ENCODE measurements at places on chromosomes 12 and 14.

DNA sequence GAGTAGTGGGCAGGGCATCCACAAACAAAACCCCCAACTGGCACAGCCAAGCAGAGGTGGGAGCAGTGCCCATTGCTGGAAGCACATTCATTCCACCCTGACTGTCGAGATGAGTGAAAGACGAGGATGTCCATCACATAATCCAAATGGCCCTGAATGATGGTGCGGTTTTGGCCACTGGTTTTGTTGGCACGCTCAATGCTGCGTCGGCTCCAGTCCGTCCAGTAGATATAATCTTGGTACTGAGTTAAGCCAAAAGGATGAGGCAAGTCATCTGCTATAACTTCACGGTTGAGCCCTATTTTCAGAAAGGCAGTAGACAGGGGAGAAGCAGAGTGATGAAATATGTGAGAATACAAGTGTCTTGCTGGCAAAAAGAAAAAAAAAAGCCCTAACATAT lies 88.1 kb downstream of the BCL2L14 start:
- DNase-seq = no peak

- DNase-seq = no peak
These were observed 93.0 kb upstream of the TMPO start for GRCh38 chr12:98422359-98422758.

DNA sequence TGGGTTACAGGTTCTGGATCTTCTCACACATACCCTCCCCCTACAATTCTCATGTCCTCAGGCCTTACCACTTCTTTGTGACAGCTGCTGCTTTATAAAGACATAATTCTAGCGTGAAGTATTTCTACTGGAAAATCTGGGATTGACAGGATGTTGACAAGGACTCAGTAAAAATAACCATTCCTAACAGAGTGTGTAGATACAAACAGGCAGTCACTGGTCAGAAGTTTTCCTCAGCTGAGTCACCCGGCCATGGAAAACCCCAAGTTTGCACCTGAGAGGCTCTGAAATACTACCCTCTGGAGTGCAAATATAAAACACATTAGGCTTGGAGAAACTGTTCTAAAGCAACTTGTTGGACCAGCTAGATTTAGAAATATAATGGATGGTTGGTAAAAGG lies 54.4 kb downstream of the SPPL3 start:
- no peak for DNase-seq

DNA sequence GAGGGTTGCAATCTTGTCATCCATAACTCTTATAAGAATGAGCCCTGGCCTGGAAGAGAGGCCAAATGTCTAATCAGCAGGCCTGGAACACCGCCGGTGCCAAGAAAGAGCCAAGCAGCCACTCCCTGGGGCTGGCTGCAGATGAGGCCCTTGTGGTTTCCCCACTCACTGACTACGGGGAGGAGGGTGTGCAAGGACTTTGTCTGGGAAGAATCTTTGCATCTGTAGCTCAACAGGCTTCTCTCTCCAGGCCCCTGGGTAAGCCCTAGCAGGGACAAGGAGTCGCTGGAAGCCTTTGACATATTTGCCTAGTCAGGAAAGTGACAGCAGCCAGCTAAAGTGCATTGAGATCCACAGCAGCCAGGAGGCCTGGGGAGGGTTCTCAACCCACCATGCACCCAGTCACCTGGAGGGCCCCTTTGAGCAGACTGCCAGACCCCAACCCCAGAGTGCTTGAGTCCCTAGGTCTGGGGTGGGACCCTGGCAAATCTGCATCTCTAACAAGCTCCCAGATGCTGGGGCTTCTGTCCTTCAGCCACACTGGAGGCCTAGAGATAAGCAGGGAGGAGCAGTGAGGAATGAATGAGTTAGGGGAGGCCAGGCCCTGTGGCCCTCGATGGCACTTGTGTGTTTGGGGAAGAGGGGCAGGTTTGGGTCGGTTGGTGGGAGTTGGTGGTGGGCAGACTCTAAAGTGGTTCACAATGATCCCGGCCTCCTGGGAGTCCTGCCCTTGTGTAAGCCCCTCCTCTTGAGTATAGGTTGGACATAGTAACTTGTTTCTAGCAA lies 13.9 kb upstream of the LRTM2 start:
- DNase-seq = no peak

DNA sequence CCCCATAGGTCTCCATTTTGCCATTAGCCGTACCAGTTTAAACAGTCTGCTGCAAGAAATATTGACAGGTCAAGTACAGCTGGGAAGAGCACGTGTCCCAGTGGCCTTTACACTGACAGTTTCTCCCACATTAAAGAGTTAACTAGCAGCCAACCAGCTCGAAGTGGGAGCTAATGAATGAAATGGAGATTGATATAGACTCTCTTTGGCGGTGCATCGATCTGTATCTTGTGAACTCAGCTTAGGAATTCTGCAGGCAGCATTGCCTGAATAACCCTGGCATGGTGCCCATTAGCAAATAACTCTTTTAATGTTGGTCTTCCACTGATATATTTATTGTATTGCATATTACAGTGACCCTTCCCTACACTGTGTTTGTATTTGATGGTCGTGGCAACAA lies 319.4 kb downstream of the EGLN3 start:
- DNase-seq = no peak

DNA sequence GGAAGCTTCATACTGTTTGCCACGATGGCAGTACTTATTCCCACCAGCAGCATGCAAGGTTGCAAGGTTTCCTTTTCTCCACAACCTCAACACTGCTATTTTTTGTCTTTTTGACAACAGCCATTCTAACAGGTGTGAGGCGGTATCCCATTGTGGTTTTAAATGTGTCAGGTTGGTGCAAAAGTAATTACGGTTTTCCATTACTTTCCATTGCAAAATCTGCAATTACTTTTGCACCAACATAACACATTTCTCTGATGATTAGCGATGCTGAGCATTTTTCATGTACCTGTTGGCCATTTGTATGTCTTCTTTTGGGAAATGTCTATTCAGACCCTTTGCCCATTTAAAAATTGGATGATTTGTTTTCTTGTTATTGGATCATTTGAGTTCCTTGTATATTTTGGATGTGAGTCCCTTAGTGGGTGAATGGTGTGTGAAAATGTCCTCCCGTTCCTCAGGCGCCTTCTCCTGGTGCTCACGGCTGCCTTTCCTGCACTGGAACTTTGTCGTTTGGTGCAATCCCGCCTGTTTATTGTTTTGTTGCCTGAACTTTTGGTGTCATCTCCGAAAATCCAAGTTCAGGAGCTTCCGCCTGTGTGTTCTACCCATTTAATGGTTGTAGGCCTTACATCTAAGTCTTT lies 213.6 kb downstream of the KIF26A start:
- DNase-seq = no peak

- DNase-seq = no peak
These were observed 123.0 kb downstream of the GLT1D1 start for GRCh38 chr12:128976120-128976738.

DNA sequence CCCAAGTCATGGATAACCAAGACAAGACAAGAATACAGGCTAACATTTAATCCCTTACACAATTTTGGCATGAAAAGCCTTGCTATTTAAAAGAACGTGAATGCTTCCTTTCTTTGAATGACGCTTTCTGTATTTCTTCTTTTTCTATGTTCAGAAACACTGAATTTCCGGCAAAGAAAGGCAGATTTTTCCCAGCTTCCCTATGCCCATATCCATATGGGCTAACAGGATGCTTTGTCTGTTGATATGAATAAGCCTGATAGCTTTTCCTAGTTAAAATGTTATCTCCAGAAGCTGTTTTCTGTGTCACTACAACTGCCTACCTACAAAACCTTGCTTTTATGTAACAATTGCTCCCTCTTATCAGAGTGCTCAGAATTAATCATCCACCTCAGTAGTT lies 38.3 kb upstream of the CACNA2D4 start:
- no peak for DNase-seq

DNA sequence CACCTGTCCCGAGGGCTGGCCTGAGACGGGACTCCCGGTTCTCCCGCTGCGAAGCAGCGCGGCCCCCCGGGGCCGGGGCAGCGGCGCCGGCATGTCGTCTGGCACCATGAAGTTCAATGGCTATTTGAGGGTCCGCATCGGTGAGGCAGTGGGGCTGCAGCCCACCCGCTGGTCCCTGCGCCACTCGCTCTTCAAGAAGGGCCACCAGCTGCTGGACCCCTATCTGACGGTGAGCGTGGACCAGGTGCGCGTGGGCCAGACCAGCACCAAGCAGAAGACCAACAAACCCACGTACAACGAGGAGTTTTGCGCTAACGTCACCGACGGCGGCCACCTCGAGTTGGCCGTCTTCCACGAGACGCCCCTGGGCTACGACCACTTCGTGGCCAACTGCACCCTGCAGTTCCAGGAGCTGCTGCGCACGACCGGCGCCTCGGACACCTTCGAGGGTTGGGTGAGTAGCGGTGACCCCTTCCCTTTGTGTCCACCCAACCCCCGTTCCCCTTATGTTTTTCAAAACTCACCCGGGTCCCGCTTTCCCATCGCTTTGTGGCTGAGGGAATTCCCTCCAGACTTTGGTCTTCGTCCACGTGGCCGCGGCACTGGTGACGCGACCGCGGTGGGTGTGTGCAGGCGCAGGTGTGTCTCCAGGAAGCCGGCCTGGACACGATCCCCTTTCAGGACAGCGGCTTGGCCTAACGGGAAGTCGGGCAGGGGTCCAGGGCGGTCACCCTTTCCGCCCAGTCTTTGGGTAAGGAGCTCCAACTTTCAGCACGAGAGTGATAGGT lies 826 bp downstream of the PRKCH start:
- DNase-seq = no peak

GRCh38 chr14:50835280-50835679 lies 4.3 kb upstream of the NIN start:
- no peak for DNase-seq

DNA sequence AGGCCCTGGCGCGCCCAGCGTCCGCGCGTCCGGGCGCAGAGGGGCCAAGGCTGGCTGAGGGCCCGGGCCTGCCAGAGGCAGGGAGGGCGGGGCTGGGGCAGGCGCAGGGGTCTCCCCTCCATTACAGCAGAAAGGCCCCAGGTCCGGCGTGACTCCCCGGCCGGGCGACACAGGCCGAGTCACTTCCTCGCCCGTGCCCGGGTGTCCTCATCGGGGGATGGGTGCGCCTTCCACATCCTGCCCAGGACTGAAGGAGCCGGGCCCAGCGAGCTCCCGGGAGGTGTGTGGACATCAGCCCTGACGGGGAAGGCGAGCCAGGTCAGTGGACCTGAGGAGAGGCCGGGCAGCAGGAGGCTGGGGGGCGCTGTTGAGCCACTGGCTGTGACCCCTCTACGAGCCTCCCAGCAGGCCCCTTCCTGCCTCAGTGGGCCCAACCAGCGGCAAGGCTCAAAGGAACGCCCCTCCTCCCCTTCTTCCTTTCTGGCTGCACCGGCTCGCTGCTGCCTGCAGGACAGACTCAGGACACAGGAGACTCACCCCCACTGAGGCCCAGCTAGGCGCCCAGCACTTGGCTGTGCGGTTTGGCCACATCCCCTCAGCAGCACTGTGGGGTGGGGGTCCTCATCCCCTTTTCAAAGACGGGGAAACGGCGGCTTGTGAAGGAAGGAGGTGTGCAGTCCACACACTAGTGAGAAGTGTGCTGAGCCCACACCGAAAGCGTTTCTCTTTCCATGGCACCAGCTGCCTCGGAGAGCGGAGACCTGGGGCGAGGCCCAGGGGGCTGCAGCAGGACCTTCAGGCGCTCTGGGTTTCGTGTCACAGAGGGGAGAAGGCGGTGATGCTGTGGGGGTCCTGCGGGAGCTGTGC lies 606 bp downstream of the TNFAIP2 start:
- peak; percentile 43 for DNase-seq

DNA sequence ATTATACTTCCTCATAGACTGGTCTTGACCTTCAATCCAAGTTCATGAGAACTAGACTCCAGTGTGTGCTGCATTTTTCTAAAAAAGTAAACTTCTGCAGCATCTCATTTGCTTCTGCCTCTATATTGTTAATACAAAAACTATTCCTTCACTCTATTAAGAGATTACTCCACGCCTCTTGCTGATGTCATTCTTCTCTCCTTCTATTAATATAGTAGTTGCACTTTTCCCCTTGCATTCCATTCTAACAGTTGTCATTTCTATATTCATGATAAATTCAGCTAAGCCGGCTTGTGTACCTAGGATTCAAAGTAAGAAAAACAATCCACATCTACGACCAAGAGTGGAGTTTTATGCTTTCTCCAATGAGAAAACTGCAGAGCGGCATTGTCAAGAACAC lies 480.4 kb upstream of the NOVA1 start:
- no peak for DNase-seq

DNA sequence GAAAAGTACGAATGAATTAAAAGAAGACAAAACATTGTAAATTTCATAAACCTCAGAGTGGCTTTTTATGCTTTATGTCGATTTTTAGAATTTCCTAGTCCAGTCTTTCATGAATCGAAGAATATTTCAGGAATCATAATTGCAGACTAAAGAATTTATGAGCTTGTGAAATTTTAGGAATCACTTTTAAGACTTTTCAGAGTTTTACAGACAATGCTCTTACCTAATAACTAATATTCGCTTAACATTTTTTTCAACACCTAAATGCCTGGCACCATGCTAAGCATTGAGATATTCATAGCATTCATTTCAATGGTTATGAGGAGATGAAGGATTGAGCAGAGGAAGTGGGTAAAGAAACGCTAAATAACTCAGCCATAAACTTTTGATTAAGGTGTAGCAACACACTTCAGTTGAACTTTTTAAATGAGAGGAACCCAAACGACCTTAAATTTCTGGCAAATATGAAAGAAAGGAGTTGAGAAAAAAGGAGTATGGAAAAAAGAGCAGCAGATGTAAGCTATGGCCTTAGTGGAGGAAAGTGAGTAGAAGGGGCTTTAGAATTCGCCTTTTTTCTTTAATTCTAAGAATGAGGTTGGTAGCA lies 739 bp upstream of the USP44 start:
- no peak for DNase-seq

DNA sequence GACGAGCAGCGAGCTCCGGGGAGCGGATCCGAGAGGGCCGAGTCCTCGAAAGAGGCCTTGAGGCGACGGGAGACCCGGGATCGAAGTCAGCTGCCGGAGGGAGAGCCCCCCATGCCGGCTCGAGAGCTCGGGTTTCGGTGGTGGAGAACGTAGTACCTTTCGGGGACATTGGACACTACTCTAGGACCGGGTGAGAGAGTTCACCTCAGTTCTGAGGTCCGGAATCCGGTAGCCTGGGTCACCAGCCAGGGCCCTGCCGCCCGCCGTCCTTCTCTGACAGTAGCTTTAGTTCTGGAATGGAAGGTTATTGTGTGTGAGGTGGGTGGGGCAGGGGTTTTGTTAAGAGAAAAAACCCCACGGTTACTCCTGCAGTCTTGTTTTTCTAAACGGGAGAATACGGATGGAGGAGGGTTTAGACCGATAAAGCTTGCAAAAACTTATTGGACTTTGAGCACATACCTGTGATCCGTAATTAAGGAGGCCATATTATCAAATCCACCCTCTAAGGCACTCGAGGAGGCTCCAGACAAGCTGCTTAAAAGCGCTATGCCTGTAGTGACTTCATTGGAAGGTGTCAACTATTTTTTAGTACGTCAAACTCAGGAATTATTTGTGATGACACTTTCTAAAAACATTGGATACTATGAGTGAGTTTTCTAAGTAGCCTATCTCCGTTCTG lies 765 bp downstream of the SCYL2 start:
- peak; percentile 27 for DNase-seq

GRCh38 chr12:100382338-100382737 lies 25.5 kb downstream of the SLC17A8 start:
- DNase-seq = no peak

- no peak for DNase-seq
These were observed 509.3 kb upstream of the CCDC196 start for GRCh38 chr14:65976761-65977404.

All from NCI-H1417 (cell line).